RPMI7951 (cell line): ENCODE measurements at places on chromosomes 5 and 9. TPM values are rescaled to one million over a fixed set of nuclear protein-coding genes. Genes with fewer than 3 reads are reported as not detected.

GRCh38 chr9:135490980-135491464, 9.5 kb upstream of the MRPS2 start:
- no peak for DNase-seq

DNA sequence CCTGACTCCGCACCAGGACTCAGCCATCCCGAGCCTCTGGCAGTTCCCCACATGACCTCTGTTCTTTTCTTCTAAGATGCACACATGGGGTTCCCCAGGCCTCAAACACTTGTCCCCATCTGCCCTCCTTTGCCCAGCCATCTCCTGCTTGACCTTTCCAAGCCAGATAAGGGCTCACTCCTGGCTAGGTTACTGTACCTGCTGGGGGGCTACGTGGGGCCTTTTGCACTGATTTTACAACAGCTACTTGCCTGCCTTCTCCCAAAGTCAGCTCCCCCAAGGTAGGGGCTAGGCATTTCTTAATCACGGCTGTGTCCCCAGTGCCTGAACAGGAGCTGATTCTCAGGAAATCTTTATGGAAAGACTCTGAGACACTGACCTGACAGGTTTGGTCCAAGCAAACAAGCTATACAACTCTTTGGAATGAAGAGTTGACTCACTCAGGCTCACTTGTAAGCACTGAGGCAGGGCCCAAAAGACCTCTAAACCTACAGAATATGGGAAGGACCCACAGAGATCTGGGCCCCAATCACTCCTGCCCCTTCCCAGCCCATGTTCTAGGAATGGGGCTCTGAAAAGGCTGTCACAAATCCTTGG, 2.5 kb downstream of the MACROH2A1 start:
- DNase-seq = no peak

LCN15 gene
- not detected in 2 replicates for total RNA-seq

- no peak for DNase-seq
Measured at GRCh38 chr5:10681731-10682679, 79.0 kb downstream of the DAP start.

DNA sequence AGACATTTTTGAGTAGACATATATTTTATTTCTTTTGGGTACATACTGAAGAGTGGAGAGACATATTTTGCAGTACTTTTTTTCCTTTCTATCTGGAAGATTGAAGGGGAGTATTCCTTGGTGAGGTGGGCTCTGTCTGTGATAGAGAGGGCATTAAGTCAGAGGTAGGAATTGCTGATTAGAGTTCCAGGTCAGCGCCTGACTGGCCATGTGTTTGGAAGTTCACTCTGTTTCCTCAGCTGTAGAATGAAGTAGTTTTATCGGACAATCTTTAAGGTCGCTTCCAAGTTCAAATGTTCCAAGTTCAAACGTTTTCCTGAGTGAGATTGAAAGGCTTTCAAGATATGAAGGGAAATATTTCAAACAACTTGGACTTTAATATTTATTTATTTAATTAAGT, 45.5 kb downstream of the RASGRF2 start:
- no peak for DNase-seq
